Fibroblast of villous mesenchyme (primary cell): ENCODE measurements at places on chromosomes 1 and 21. TPM values are rescaled to one million over a fixed set of nuclear protein-coding genes. Genes with fewer than 3 reads are reported as not detected.

Gene GPN2
- total RNA-seq, result 9.5 and 11.9 TPM in 2 replicates

Gene C1QC
- total RNA-seq, result not detected in 2 replicates

Gene RNU1-4
- total RNA-seq, result under 0.01 TPM in 1 of 2 replicates, not detected in the other

Gene CLEC20A
- total RNA-seq, result not detected in 2 replicates

- no peak for DNase-seq
These were observed 175.4 kb downstream of the IGSF21 start for GRCh38 chr1:18282851-18283600.

DNA sequence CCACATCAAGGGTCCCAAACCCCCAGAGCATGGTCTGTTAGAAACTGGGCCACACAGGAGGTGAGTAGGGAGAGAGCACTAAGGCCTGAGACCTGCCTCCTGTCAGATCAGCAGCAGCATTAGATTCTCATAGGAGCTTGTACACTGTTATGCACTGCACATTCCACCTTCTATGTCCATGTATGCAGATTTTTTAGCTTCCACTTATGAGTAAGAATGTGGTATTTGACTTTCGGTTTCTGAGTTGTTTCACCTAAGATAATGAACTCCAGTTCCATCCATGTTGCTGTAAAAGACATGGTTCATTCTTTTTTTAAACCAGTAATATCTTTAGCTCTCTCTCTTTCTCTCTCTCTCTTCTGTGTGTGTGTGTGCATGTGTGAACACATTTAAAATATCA, 663 bp upstream of the GBP6 start:
- peak; percentile 18 for DNase-seq

GRCh38 chr1:36607263-36607651, 124.5 kb upstream of the CSF3R start:
- no peak for DNase-seq

- DNase-seq, result peak; percentile 88
These were observed 18.1 kb downstream of the CCDC185 start for GRCh38 chr1:223411309-223411708.

DNA sequence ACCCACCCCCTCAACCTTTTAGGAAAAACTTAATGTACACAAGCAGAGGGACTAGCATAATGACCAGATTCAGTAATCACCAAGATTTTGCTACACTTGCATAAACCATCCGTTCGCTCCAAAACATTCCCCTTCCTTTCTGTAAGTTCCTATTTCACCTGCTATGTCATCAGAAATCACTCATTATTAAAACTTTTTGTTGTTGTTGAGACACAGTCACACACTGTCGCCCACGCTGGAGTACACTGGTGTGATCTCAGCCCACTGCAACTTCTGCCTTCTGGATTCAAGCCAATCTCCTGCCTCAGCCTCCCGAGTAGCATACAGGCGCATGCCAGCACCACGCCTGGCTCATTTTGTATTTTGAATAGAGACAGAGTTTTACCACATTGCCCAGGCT, 3.4 kb downstream of the MRPL20 start:
- DNase-seq, result no peak
